ENCODE measurements at places on chromosomes 5 and 9.

- no peak for DNase-seq
Measured at GRCh38 chr9:128406848-128407391, 13.7 kb upstream of the CERCAM start.

- DNase-seq, result no peak
Measured at GRCh38 chr5:6568889-6569288, 64.0 kb downstream of the NSUN2 start.

- DNase-seq, result no peak
Measured at GRCh38 chr5:52985306-52985705, 3.8 kb upstream of the ITGA2 start.

- no peak for DNase-seq
Measured at GRCh38 chr9:72581694-72582093, 60.3 kb downstream of the TMC1 start.

- no peak for DNase-seq
Measured at GRCh38 chr9:13446286-13446937, 166.9 kb upstream of the MPDZ start.

- DNase-seq, result no peak
Measured at GRCh38 chr5:137570070-137570469, 70.9 kb upstream of the SPOCK1 start.

DNA sequence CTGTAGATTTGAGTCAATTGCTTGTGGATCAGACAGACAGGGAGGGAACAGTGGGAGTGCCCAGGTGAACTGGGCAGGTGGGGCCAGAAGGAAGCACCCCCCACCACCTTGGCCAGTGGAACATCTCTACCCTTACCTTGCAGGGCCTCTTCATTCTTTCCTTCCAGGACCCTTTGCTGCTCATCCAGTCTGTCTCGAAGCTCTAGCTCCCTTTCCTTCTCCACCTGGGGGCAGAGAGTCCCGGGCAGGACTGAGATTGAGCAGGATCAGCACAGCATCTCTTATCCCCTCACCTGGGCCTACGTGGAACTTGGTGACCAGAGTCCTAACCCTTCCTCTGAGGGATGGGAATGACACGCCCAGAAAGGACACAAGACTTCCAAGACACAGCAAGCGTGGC lies 25.0 kb downstream of the CCDC69 start:
- no peak for DNase-seq

DNA sequence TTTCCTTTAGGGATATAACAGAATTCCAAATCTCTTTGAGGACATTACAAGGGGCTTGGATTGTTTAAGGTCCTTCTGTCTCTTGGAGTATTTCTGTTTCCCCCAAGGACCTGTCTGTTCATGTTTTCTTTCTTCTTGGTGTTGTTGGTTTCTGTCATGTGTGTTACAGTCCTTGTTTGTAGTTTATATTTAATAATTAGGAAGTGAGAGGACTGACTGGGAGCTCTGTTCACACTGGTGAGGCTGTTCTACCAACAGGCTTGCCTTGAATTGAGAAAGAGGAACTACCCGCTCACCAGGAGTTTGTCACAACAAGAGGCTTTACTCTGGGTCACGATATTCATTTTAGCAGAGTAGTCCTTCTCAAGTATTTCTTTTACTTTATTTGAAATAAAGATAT lies 119.2 kb upstream of the SV2C start:
- DNase-seq, result no peak

GRCh38 chr5:84411832-84412605 lies 27.3 kb upstream of the EDIL3 start:
- DNase-seq, result no peak

GRCh38 chr9:95817205-95817604 lies 58.3 kb upstream of the ERCC6L2 start:
- DNase-seq, result no peak

DNA sequence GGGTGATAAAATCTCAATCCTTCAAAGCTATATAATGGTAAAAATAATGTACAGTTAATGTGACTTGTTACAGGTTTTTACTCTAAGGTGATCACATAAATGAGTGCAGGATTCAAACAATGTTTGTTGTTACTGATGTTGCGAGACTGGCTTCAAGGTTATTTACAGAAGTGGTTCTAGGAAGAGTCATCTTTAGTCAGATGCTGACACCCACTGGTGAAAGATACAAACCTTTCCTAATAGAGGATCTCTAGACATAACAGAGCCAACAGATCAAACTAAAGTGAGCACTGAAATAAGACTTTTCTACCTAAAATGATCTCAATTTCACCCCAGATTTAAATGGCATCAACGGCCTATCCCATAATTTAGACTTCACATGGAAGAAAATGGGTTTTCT lies 20.2 kb downstream of the ARSB start:
- no peak for DNase-seq

GRCh38 chr5:132226516-132227234 lies 978 bp downstream of the P4HA2 start:
- no peak for DNase-seq

DNA sequence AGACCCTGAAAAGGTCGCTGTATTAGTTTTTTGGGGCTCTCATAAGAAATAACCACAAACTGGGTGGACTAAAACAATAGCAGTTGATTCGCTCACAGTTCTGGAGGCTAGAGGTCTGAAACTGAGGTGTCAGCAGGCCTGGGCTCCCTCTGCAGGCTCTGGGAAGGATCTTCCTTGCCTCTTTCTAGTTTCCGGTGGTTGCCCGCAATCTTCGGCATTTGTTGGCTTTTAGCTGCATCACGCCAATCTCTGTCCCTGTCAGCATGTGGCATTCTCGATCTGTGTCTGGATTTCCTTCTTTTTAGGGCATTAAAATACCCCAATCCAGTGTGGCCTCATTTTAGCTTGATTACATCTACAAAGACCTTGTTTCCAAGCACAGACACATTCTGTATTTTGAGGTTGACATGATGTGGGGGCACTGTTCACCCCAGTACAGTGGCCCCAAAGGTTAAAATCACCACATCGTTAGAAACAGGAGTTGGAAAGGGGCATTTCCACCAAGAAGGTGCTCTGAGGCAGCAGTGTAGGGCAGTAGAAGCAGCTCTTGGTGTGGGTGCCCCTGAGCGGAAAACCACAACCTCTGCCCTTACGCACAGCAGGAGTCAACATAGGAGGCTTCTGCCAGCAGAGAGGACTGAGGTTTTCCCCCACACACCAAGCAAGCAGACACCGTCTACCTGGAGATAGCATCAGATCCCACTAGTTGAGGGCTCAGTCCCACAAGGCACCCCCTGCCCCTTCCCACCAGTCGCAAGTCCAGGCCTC lies 13.5 kb downstream of the ZNF79 start:
- peak; percentile 28 for DNase-seq

- DNase-seq, result no peak
Measured at GRCh38 chr9:111284703-111285102, 45.3 kb downstream of the OR2K2 start.

DNA sequence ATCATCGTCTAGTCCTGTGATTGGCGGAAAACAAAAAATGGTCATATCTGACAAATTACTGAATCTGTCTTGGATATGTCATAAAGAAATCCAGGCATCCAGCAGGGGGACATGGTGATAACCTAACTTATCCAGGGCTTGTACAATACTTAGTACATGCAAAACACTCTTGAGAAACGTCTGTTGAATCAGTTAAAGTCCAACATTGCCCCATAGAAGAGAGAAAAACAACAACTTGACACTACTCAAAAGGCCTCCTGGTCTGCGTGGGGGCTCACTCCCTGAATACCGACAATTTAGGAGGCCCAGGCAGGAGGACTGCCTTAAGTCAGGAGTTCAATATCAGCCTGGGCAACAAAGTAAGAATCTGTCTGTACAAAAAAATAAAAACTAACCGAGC lies 217.5 kb downstream of the DCP2 start:
- DNase-seq, result no peak

DNA sequence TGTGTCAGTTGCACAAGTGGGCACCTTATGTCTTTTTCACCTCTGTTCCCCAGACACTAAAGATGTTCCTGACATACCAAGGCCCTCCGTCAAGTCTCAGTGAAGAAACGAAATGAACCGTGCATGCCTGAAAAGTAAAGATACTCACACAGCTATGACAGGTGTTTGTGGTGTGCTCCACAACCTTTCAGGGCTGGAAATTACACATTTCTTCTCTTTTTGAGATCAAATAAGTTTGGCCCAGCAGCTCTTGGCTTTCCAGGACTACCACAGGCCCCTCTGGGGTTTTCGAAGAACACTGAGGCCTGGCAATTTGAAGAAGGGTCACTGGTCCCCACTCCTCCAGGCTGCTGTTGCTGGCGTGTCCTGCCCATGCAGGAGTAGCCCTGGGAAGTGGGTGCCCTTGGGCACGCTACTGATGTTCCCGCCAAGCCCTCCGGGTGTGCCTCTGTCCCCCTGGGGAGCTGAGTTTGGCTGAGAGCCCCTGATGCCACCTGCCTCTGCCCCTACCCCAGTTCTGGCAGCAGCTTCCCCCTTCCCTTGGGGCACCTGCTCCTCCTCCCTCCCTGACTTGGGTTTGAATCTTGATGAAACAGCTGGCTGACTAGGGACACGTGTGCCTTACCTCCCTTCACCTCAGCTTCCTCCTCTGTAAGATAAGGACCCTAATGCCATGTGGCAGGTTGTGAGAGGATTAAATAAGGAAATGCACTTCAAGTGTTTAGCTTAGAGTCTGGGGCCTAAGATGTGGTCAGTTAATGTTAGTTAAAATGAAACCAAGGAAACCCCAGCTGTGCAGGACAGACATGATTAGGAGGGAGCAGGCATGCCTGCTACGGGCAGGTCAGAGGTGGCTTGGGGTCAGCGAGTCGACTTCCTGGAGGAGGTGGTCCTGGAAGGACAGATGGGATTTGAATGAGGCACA lies 49.1 kb upstream of the GADD45G start:
- no peak for DNase-seq

DNA sequence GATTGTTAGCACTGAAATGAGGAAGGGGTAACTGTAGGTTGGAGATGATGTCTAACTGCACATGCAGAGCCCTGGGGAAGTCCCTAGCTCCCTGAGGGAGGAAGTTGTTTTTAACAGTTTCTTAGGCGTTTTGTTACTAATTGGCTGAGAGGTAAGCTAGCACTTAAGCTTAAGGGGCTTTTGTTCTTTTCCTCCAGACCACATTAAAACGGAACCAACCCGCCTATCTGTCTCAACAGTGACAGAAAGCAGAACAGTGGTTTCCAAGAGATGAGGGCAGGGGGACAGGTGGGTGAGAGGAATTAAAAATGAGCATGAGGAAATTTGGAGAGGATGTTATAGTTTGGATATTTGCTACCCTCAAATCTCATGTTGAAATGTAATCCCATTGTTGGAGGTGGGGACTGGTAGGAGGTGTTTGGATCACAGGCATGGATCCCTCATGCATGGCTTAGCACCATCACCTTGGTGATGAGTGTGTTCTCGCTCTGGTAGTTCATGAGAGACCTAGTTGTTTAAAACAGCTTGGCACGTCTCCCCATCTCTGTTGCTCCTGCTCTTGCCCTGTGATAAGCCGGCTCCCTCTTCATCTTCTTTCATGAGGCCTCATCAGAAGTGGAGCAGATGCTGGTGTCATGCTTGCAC lies 38.9 kb downstream of the LYRM7 start:
- DNase-seq, result peak; percentile 69

DNA sequence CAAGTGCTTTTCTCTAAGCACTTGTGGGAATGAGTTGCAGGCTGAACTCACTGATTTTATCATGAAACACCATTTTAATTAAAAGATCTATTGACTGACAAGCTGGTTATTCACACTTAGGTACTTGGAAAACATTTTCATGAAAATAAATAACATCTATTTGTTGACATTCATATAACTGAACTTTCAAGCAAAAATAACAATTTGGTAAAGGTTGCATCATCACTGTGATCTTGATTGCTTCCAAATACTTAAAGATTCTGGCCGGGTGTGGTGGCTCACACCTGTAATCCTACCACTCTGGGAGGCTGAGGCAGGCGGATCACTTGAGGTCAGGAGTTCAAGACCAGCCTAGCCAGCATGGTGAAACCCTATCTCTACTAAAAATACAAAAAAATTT lies 6.7 kb upstream of the TENT2 start:
- DNase-seq, result no peak

DNA sequence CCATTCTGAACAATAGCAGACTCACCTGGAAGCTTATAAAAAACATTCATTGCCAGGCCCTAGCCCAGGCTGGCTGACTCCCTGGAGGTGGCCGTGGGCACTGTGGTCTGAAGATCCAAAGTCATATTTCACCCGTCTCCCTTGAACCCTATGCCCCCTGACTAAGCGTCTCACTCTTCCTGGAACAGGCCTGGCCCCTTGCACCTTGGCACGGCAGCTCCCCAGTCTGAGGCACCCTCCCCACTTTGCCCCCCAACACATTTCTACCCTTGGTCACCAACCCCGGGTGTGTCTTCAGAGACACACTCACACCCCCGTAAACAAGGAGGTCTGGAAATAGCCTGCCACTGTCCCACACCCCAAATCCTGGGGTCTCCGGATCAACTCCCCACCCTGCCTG lies 68.6 kb upstream of the LMX1B start:
- no peak for DNase-seq

DNA sequence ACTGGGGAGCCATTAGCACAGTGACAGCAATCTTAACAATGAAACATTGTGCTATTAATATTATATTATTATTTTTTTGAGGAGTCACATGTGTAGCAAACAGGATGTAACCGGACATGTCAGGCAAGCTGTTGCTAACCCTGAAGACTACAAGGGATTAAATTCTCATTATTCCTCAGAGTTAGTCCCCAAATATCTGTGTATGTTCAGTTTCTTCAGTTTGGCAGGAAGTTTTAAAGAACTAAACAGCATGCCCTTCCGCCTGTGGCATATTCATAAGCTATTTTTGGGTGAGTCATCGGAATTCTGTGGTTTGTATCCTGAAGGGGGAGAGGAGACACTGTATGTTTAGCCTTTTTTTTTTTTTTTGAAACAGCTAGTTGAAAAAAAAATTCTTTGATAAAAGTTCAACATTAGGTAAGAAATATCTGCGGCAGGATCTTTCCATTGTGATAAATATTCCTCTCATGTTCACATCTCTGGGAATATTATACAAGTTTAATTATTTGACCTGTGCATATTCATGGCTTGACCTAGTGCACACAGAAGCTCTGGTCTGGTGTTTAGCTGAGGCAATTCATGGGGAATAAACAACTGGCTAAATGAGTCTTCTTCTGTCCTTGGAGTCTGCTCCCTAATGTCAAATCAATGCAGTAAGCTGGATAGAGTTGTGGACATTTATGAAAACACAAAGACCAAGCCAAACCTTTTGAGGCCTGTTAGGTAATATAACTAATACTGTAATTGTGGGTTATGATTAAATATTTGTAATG lies 202.7 kb upstream of the CDKN2B start:
- no peak for DNase-seq

- DNase-seq, result no peak
Measured at GRCh38 chr9:130119519-130120298, 52.5 kb upstream of the NCS1 start.

- no peak for DNase-seq
Measured at GRCh38 chr5:558871-559503, 34.7 kb upstream of the SLC9A3 start.

DNA sequence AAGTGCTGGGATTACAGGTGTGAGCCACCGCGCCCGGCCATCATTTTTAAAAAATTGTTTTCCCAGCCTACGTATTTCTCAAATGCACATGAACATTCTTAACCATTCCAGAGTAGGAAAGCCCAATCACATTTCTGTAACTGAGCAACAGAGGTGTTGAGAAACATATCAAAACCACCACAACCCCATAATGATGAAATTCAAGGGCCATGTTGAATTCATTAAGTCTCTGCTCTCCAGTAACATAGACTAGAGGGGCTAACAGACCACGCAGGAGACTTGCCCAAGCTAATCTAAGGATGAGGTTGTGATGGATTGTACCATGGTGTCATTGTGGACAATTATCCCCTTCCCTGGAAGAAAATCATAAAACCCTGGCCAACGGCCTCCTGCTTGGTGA lies 52.9 kb downstream of the MYO10 start:
- DNase-seq, result no peak

- no peak for DNase-seq
Measured at GRCh38 chr9:79800578-79800977, 228.8 kb downstream of the TLE4 start.

- DNase-seq, result no peak
Measured at GRCh38 chr9:81032831-81033230, 656.5 kb downstream of the TLE1 start.
